Stimulated activated CD4-positive, alpha-beta T cell treated with anti-CD3 and anti-CD28 coated beads, Interleukin-4, amount 100 ng/mL, for 24 hours (primary cell): ENCODE measurements at places on chromosomes 5 and 9.
A peak's percentile ranks its signal among the peaks of the same experiment; 100 is the strongest.

DNA sequence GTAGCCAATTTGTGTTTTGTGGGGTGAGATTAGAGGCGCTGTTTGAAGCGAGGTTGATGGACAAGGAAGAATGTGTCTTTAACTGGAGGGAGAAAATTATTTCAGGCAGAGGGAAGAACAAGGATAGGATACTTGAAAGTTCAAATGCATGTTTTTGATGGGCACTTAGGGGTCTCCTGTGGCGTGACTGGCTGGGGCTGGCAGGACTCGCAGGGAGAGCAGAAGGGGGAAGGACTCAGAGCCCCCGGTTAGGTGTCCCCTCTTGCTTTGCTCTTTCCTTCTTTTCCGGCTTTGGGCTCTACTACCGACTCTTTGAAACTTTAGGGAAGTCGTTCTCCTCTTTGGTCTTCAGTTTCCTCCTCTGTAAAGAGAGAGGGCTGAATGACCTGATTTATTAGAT, 12.1 kb downstream of the GRAMD2B start:
- no peak for DNase-seq

DNA sequence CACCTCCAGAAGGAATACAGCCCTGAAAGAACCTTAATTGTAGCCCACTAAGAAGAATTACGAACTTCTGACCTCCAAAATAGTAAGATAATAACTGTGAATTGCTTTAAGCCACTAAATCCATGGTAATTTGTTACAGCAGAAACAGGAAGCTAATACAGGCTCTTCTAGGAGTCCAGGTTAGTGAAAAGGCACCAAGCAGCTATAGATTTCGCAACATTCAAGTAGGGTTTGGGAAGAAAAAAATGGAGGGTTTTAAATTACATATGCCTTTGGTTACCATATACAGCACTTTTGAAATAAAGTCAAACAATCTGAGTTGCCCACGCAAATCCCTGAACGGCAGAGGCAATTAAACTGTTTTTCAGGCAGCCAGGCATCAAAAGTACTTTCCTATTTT, 1.7 kb upstream of the ACTL7A start:
- DNase-seq, result no peak

GRCh38 chr5:165459232-165459631, 1953.8 kb downstream of the MAT2B start:
- DNase-seq, result no peak

DNA sequence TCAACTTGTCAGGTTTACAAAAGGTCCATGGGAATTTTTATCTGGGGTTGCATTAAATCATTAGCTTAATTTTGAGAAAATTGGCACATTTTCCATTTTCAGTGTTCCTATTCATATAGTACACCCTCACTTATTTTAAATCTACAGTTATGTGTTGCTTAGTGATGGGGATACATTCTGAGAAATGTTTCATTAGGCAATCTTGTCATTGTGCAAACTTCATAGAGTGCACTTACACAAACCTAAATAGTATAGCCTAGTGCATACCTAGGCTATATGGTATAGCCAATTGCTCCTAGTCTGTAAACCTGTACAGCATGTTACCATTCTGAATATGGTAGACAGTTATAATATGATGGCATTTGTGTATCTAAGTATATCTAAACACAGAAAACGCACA, 19.8 kb upstream of the FAM151B start:
- DNase-seq, result no peak

DNA sequence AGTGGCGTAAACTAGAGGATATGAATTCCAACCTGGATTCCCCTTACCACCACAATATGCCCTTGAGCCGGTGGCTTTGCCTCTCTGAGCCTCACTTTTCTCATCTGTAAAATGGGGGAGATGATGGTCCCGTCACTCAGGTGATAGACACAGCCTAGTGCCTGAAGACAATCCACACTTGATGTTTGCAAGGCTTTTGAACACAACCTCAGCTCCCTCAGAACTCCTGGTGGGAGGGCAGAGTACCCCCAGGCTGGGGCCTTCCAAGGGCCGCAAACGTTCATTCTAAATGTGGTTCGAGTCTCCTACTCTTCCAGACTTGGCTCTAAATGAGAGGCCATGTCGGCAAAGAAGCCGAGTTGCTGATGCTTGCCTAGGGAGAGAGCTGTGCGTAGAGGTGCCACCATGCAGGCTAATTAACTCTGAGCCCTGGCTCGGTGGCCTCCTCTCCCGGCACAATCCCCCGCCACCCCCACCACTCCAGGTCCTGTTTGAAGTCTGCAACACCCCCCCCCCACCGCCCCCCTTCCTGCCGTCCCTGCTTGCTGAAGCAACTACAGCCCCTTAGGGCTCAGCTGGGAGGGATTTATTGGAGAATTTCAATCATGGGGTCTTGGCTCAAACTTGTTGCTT, 97.7 kb upstream of the LMX1B start:
- no peak for DNase-seq

GRCh38 chr9:120692901-120693699, 21.2 kb downstream of the MEGF9 start:
- no peak for DNase-seq

- no peak for DNase-seq
These were observed 411.5 kb downstream of the PLK2 start for GRCh38 chr5:58048185-58048925.

DNA sequence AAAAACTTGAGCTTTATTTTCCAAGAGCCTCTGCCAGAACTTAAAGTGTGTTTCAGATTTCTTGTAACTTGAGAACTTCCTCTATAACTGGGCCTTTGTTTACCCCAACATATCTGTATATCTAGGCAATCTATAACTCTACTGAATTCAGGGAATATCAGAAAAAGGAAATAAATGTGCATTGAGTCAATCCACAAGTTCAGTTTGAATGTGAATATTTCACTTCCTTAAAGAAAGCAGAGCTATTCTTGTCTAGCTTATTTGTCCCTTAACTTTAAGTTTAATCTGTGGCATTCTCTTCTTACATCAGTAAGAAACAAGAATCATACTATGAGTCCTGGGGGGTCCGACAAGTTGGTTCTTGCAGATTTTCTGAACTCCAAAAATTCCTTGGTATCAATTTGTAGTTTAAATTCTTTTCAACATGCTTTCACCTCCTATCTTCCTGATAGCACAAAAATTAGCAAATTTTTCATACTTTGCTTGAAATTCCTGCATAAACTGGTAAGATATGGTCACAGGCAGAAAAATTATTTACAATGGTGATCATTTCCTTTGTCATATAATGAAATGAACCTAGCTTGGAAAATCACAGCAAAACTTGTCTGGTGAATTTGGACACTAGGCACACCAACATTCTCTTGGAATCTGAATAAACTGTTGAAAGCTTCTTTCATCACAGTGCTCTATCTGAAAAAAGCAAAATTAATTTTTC, 19.8 kb upstream of the ITGA1 start:
- no peak for DNase-seq

- DNase-seq, result no peak
These were observed 265.1 kb upstream of the PANK3 start for GRCh38 chr5:168844016-168844921.

- DNase-seq, result no peak
These were observed 91.9 kb upstream of the OTULINL start for GRCh38 chr5:14489643-14490042.

GRCh38 chr5:98631311-98632054, 142.0 kb upstream of the RGMB start:
- no peak for DNase-seq

DNA sequence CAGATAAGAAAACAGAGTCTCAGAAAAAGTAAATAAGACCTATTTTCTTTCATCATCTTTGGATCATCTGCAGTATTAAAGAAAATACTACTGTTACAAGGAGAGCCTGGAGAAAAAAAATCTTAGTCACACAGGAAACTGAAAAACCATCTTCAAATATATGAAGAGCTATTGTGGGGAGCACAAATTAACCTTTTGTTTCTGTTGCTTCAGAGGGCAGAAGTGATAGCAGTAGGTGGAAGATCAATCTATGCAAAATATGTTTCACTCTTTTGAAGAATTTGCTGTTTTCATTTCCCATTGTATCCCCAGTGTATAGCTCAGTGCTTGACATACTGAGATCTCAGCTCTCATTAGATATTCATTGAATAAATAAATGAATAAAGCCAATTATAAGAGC, 13.1 kb upstream of the CEMIP2 start:
- no peak for DNase-seq

DNA sequence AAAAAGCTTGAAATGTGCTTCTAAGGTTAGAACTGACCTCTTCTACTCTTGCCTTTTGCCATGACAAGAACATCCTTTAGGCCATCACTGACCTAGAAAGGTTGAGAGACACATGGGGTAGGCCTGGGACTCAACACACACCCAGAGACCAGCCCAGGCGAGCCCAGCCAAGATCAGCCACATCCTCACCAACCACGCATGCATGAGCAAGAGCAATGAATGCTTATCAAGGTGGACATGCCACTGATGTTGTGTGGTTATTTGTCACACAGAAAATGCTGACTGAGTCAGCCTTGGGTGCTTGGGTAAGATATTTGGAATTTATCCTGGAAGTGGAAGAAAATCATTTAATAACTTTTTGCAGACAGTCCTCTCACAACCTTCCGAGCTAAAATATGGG, 39.4 kb downstream of the SMIM23 start:
- no peak for DNase-seq

DNA sequence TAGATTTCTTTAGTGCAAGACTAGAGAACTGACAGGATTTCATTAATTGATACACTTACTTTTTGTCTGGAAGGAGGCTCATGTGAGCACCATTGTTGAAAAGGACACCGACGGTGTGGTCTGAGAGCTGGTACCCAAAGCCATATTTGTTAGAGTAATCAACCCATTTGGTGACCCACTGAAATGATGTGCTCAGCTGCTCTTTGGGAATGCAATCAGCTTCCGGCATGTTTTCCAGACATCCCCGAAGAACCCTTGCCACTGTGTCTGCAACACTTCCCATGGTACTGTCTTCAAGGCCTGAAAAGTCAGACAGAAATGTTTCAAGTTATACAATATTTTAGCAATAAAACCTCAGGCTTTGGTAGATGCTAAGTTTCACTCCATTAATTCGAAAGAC, 4.4 kb downstream of the PLK2 start:
- no peak for DNase-seq

GRCh38 chr9:31103836-31104235, 1280.6 kb upstream of the ACO1 start:
- no peak for DNase-seq

GRCh38 chr5:76819851-76820525, 1.2 kb downstream of the F2RL1 start:
- no peak for DNase-seq

DNA sequence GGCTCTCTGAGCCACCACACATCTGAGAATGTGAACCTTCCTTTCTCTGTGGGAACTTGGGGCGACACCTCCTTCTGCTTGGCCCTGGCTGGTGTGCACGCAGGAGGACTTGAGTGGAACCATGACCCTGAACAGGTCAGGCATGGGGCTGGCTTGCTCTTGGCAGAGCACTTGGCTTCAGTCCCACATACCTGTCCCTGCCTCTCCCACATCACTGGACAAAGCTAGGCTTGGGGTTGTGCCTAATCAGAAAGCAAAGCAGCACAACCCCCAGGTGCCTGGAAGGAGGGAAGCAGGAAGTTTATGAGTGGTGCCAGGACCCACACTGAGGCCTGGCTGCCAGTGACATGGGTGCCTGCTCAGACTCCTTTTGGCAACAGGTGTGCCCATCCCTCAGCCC, 13.2 kb downstream of the GADD45G start:
- DNase-seq, result no peak

DNA sequence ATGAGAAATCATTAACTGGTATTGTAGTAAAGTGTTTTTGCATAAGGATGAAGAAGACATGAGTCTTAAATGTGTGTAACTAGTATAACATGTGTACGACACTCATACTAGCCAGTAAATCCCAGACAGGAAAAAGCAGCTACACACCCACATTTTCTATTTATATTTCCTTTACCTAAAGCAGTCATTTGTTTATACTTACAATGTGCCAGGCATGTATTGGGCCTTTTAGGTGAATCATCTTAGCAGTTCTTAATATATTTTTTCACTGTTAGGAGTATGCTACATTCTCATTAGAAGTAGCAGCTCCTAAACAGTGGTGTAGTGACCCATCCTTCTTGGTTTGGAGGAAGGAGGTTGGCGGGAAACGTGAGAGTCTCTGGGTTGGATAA, 55.8 kb upstream of the TMC1 start:
- no peak for DNase-seq

DNA sequence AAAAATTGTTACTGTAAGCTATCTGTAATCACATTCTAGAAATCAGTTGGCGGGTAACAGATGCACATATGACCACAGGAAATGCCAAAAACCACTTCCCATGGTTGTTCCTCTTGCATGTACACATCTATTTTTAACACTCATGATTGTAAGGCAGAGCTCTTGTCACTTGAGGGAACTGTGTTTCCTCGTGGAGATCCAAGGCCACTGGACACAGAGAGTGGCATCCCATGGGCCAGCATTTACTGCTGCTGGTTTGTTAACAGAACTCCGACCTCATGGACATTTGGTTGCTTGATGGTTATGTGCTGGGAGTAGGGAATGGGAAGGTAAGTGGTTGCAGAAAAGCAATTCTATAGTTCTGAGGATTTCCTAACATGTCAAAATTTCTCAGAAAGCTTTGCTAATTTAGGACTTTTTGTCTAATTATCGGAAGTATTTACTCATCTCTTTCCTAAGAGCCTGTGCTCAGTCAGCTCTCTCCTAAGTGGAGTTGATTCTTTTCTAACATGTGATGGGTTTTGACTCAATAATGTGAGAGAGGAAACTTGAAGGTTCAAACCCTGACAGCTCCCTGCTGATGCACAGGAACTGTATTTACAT, 202.0 kb upstream of the NR3C1 start:
- peak; percentile 21 for DNase-seq

DNA sequence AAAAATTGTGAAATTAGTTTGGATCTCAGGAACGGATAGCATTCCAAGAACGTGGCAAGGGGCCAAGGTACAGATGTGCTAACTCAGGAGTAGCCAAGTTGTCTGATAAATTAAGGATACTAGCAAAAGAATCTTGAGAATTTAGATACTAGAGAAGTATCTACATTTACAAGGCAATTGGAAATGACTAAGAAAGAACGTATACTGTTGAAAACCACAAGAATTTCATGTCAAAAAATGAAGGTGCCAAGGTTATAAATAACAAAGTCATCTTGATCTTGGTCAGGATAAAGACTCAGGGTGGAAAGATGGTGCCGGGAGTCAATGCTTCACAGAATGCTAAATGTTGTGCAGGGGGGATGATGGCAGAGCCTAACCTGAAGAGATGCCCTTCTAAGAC, 19.2 kb downstream of the CAPSL start:
- DNase-seq, result peak; percentile 31

DNA sequence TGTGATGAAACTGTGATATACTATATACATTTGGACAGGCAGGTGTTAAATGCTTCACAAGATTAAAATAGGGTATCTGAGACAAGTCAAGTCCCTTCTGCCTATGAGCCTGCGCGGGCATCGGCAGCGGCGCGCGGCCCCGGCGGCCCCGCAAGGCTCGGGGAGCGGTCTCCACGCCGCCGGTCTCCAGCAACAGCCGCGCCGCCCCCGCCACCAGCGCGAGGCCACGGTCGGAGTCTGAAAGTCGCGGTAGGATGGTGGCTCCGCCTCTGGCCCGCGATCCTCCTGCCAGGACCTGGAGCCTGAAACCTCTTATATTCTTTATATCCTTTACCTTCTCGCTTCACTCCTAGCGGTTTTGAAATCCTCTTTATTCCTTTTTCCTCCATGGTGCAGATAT, 99.4 kb downstream of the INSL6 start:
- DNase-seq, result no peak
